ENCODE measurements at places on chromosomes 16 and 17.

DNA sequence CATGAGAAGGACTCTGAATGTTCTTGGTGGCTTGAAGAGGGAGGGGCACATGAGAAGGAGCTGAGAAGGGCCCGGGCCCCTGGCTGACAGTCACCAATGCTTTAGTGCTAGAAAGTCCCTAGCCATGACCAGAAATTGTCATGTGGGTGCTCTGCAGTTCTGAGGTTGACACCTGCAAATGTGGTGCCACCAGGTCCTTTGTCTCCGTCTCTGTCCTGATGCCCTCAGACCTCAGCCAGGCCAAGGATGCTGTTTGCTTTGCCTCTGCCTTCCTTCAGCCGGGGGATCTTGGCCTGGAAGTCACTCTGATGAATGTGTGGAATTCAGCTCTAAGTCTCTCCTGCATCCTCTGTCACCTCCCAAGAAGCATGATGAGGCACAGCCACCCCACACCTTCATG lies 63.6 kb downstream of the TNFRSF13B start:
- DNase-seq = no peak

DNA sequence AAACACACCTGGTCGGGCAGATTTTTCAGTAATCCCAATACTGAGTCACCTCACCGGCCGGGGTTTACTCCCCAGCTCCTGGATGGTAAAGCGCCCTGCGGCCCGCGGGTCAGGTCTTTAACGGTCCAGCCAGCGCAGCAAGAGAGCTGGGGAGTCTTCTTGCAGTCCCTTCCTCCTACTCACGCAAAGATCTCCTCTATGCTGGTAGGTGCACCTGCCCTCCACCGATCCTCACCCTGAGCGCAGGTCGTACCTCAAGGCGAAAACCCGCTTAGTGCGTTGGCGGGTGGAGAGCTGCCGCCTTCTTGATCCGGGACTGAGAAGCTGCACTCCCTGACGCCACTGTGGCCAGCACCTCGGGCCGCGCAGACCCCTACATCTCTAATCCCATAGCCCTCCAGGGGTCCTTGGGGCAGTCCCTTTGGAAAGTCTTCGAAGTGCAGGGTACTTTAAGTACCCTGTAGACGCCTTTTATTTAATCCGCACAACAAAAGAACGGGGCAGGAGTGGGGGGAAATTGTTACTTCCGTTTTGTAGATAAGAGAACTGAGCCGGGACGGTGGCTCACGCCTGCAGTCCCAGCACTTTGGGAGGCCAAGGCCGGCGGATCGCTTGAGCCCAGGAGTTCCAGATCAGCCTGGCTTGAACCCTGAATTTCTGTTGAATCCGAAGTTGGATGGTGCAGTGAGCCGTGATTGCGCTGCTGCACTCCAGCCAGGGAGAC lies 10.4 kb upstream of the HOXB13 start:
- DNase-seq = no peak

DNA sequence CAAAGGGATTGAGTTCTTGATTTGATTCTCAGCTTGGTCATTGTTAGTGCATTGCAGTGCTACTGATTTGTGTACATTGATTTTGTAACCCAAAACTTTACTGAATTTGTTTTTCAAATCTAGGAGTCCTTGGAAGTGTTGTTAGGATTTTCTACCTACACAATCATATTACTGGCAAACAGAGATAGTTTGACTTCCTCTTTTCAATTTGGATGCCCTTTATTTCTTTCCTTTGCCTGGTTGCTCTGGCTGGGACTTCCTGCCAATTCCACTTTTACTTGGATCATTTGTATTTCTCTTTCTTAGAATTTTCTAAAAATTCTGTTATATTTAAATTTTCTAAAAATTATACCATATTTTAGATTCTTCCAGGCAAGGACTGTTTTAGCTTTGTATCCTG lies 151.1 kb downstream of the FTO start:
- DNase-seq = no peak

- DNase-seq = no peak
Observed at GRCh38 chr16:17571499-17572093, 100.8 kb upstream of the XYLT1 start.

GRCh38 chr16:88662222-88662842 lies 559 bp downstream of the MVD start:
- no peak for DNase-seq

DNA sequence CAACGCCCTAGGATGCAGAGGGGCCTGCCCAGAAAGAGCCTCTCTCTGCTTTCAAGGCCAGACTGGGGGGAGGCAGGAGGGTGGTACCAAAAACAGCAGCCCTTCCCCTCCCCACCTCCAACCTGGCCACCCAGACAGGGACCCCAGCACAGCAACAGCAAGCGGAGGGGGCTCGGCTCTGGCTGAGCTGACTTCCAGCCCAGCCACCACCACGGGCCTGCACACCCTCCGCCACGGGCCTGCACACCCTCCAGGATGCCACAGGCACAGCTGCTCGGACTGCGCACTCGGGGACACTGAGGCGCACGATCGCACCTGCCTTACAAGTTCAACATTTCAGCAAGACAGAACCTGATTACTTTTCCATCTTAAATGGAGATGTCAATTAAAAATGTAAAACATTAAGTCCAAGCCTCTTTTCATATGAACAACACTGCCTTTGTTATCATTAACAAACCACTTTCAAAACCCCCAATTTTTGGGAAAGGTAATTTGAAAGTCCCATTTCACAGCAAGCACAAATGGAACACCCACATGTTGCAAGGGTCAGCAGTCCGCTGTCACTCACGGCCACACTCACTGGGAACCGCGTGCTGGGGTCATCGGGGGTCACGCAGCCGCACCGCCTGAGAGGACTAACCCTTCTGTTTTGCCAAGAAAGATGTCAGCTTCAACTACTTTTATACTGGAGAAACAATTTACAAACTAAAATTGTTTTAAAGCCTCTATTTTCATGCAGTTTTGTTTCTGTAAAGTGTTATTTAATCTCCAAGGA lies 76.4 kb downstream of the ANKRD11 start:
- DNase-seq = no peak

DNA sequence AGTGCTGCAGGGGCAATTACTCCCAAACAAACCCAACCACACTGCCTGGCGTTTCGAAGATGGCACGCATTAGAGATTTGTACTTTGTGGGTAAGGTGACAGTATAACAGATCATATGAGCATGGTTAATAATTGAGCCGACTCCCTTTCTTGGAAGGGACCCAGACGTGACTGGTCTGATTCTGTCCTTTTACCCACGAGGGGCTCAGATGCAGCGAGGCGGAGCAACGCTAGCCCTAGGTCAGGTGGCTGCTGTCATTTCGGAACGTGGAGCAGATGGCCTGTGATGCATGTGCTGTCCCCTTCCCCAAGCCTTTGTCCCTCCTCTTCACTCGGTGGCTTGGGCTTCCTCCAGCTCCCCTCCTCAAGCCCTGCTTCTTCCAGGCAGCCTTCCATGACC lies 84.2 kb downstream of the SNX29 start:
- no peak for DNase-seq

DNA sequence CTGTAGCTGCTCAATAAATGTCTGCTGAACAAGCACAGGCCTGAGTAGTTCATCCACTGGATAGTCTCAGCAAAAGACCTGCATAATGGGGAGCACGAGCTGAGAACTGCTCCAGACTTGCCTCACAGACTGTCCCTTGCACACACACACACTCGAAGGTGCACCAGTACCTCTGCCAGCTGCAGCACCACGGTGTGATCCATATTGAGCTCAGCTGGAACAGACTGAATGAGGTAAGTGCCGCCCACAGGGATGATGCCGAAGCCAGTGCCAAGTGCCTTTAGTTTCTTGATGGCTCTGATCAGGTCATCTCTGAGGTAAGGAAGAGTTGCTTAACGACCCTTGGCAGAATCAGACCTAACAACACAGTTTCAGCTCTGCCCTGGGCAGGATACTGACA lies 11.6 kb downstream of the SNF8 start:
- no peak for DNase-seq

DNA sequence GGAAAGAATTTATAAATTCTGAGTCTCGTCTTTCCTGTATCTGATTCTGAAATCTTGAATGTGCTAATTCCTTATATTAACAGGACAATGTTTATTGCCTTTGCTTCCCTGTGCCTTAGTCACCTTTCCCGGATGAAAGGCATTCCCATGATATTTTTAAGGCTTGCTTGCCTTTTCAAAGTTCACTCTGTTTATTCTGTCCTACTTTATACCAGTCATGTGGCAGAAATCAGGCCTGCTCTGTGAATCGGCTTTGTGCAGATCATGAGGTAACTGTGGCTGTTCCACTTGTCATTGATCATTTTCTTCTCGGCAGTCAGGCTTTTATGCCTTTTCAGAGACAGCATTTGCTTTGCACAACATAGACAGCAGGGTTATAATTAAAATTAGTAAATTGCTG lies 28.8 kb upstream of the ABCC11 start:
- peak; percentile 22 for DNase-seq

DNA sequence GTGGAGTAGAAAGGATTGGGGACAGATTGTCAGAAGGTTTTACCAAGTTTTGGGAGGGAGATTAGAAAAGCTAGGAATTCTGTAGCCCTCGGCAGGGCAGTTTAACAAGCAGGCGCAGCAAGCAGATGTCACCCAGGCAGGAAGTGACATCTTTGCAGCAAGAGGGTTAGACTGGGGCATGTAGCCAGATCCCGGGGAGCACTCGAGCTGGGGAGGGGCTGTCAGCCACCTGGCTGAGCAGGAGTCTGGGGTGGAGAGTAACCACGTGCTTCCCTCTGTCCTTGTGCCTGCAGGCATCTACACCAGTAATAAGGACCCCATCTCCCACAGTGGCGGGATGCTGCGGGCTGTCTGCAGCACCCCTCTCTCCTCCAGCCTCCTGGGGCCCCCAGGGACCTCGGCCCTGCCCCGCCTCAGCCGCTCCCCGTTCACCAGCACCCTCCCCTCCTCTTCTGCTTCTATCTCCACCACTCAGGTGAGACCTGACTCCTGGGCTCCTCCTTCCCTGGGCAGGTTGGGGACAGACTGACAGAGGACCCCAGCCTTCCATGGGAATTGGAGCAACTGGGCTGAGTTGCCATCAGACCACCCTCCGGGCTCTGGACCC lies 12.2 kb downstream of the MLLT6 start:
- no peak for DNase-seq

DNA sequence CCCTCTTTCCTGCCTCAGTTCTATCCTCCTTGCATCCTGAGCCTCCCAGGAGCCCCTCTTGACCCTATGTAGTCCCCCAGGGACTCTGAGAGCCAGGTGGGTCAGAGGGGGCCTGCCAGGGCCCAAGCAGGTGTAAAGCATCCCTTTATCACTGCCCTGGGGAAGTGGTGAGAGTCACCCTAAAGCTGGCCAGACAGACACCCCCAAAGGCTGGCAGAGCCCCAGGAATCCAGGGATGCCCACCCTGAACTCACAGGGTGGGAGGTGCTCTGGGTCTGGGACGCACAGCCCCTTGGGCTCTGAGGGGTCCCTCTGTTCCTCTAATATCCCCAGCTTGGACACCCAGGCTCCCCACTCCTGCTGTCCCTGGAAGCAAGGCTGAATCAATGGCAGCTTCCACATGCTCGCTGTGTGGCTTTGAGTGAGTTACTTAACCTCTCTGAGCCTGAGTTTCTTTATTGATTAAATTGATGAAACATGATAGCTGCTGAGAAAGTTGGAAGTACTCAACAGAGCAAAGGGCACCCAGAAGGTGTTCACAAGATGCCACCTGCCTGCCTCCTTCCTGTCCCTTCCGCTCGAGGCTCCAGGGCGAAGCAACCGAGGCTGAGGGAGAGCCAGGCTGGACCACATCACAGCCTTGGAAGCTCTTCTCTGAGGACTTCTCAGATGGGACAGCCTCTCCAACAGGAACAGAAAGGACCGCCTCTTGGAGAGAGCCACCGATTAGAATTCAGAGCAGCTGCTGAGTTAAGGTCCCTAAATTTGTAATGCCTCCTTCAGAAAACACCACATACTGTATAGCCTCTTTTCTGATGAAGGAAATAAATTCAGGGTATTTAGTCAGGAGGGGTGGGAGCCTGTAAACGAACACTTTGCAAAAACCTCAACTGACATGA lies 67.1 kb upstream of the DOC2B start:
- no peak for DNase-seq

DNA sequence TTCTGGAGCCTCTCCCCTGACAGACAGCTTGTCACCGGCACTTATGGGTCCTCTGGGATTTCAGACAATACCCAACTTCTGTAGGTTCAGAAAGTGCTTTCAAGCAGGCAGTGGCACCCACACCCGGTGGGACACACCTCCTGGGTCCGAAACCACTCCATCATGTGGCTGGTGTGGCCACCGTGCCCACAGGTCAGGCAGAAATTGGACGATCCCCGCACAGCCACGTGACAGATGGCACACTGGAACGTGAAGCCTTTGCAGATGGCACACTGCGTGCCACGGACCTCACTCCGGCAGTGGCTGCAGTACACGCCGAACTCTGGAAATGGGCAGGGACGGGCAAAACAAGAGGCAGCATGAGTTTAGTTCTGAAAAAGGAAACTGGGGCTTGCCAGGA lies 99.5 kb upstream of the FA2H start:
- no peak for DNase-seq

DNA sequence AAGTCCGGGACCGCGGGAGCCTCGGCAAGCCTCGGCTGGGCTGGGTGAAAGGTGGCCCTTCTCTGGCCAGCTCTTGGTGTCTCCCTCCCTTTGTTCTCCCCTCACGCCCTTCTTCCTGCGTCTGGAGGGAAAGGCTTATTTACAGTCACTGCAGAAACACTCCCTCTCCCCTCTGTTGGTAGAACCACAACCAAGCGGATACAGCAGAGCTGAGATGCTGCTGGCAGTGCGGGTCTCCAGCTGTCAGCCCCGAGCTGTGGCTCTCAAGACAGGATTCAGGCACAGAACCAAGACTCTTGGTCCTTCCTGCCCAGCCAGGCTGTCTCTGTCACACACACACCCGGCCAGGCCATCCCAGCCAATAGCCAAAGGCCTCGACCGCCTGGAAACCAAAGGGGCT lies 133.3 kb downstream of the ENGASE start:
- DNase-seq = no peak

- DNase-seq = no peak
Observed at GRCh38 chr16:3879258-3879886, 1.1 kb downstream of the CREBBP start.

GRCh38 chr16:5206331-5206990 lies 108.9 kb upstream of the EEF2KMT start:
- no peak for DNase-seq

DNA sequence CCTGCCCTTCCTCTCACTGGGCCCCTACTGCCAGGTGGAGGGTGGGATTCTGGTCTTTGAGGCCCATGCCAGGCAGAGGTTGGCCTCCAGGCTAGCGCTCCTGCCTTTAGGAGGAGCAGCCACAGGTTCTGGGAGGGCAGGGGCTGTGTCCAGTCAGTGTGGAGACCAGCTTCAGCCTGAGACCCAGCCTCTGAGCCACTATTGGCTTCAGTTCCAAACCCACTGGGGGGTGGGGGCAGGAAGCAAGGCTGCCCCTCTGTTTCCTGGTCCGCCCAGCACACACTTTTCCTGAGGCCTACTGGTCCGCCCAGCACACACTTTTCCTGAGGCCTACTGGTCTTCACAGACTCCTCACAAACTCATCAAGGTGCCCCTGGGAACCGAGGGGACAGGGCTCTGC lies 16.4 kb downstream of the SLC5A10 start:
- no peak for DNase-seq

DNA sequence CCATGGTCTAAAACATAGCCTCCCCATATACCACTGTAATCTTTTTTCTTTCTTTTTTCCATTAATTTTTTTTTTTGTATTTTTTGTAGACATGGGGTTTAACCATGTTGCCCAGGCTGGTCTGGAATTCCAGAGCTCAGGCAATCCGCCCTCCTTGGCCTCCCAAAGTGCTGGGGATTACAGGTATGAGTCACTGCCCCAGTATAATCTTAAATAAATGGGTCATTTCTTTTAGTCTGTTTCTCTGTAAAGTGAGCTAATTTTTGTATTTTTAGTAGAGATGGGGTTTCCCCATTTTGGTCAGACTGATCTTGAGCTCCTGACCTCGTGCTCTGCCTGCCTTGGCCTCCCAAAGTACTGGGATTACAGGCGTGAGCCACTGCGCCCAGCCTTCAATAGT lies 5.7 kb upstream of the NME1 start:
- no peak for DNase-seq

Data from amygdala (tissue), 56 donors.